Activated CD4-positive, CD25-positive, alpha-beta regulatory T cell (primary cell): ENCODE measurements at places on chromosomes 7 and 10.
A peak's percentile ranks its signal among the peaks of the same experiment; 100 is the strongest.

DNA sequence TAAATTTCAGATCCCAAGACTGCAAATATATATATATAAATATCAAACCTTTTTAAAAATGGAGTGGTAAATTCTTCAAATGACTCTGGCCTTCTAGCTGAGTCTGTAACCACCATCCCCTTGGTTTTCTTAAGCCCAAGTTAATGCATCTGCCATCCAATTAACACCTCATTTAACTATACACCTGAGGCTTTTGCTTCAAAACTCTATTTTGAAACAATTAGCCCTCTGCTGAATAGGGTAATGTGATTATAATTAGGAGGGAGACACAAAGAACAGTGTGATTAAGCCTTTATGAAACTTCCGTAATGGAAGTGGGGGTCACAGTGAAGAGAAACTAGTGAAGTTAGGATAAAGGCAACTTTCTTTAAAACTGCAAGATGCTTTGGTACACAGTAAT lies 83.6 kb downstream of the GPR37 start:
- no peak for DNase-seq

DNA sequence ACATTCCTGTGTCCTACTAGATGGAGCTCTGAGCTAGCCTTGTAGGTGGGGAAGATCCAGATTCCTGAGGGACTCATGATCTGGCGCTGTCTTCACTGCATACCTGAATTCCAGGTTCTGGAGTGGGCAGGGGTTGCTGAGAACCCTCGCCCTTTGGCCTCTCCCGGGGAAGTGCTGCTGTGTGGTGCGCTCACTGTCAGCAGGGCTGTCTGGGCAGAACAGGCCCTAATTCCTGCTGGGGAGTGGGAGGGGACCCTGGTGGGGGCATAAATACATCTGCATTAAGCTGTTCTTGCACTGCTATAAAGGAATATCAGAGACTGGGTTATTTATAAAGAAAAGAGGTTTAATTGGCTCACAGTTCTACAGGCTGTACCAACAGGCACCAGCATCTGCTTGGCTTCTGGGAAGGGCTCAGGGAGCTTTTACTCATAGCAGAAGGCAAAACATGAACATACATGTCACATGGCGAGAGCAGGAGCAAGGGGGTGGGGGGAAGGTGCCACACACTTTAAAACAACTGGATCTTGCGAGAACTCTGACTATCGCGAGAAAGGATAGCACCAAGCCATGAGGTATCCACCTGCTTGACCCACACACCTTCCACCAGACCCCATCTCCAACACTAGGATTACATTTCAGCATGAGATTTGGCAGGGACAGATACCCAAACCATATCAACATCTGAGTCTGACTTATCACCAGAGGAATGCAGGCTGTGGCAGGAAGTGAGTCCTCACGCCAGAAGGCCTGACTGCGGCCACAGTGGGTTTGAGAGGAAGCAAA lies 115.0 kb downstream of the ADCY1 start:
- no peak for DNase-seq

DNA sequence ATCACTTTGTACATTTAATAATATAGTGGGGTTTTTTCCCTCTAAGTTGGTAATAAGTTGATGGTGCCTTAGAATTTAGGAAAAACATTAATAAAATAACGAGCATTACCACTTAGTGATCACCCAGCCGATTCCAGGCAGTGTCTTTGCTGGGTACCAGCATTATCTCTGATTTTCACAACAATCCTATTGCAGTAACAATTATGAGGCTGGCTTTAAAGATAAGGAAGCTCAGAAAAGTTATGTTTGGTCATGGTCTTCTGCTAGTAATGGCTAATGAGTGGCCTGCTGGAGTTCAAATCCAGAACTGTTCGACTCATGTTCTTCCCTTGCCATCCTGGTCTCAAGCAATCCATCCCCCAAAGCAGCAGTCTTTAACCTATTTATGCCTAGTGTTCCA lies 127.9 kb downstream of the CNNM2 start:
- no peak for DNase-seq

DNA sequence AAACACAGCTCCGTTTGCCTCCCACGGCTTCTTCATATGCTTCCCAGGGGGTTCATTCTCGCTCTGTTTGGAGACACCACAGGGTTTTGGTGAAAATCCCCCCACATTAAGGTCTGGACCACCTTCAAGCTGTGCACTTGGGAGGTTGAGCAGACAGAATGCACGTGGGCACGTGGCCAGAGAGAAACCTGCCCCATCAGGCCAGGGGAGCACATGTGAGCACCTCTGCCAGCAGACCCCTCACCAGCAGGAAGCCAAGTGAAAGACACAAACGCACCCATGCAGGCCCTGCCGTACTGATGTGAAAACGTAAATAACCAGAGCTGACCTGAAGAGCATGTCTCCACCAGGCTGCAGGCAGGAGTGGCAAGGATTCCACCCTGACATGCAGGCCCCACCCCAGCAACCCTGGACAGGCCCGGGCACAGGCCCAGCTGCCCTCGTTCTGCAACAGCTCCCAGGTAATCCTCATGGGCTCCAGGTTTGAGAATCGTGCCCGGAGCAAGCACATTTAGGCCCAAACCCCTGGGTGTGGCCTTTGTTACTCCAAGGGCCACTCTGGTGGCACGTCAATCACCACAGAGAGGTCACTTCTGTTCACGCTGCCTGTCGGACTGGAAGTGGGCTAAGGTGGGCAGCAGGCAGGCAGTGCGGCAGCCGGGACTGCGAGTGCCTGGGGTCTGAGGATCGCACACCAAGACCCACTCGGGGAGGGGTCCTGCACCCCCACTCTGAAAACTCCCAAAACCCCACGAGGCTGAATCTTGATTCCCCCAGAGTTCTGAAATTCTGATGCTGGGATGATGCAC lies 184.4 kb downstream of the PTPRN2 start:
- no peak for DNase-seq

- no peak for DNase-seq
These were observed 27.7 kb upstream of the OSBPL3 start for GRCh38 chr7:25007668-25008067.

GRCh38 chr7:74083928-74084721 lies 521 bp downstream of the LIMK1 start:
- DNase-seq: peak; percentile 53

DNA sequence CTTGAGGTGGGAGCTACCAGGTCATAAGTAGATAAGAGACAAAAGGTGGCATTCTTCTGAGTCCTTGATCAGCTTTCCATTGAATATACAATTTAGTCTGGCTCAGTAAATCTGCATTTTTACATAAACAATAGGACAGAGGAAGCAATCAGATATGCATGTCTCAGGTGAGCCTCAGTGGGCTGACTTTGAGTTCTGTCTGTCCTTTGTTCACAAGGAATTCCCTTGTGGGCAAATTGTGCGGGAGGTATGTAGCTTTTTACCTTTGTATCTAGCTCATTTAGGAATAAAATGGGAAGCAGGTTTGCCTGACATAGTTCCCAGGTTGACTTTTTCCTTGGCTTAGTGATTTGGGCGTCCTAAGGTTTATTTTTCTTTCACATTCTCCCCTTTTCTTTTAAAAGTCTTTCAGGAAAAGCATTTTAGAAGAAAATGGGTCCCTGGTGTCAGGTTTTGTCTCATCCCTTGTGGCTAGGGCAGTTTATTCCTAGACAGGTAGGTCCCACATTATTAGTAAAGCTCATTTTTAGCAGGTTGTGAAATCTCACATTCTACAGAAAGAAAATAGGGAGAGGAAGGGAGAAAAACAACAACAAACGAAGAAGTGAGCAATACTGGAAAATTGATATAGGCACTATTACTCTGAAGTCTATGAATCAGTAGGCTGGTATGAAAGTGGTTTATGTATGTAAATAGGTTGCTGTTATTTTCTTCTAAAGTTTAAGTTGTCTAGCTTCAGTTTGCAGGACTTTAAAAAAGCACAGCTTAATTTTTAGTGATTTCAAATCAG lies 16.5 kb downstream of the SPAM1 start:
- DNase-seq: no peak

DNA sequence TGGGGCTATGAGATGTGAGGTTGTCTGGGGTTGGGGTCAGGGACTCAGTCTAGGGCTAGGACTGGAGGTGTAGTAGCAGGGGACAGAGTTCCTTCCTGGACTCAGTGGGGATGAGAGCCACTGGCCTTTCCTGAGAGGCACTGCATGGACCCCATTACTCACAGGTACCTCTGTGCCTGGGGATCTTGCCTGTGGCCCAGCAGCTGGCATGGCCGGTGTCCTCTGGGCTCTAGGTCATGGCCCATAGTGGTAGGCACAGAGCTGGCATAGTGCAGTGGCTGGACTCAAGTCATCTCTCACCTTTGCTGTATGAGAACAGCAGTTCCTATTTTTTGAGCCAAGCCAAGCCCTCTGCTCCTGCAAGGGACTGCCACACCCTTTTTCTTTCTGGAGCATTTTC lies 51.9 kb downstream of the NEURL1 start:
- DNase-seq: no peak

DNA sequence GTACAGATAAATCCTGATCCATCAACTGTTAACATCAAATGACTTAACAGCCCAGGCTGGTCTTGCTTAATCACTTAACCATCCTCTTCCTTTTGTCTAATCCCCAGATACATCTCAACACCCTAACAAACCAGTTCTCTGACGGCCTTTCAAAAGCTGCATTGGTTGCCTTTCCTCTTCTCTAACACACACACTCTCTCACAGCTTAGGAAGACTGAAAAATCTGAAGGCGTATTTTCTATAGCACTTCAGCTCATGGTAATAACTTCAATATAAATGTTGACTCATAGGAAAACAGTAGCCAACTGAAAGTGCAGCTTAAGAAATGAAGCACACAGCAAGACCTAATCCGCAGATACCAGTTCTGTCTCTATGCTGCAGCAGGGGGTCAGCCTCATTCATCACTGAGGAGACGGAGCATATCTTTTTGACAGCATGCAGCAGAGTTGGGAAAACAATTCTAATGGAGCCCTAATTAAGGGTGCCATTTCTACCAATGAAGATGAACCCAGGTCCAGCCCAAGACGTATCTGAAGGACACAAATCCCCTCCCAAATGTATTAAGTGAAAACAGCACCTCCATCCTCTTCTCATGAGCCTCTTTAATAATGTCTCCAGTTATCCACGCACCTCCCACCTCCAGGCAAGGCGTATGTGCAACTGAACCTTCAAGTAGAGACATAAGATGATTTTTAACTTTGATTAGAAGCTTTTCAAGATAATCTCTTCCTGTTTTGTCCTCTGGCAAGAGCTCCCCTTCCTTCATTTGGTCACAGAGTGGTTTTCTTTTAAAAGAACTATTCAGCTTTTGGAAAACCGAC lies 211.7 kb upstream of the NFE2L3 start:
- no peak for DNase-seq

DNA sequence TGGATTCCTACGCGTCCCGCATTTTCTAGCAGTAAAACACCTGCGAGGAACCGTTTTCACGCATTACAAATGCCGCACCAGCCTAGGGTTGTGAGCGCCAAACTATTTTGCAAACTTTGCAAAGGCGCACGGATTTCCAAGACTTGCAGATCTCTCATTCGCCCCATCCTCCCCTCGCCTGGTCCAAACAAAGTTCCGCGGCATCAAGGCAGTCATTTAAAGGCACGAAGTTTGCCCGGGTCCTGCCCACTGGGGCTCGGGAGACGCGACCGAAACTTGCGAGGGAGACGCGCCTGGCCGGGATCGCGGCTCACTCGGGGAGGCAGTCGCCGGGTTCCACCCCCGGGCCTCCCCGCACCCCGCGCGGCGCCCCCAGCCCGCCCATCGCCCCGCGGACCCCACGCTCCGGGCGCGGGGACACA lies 613 bp downstream of the USP6NL start:
- no peak for DNase-seq

DNA sequence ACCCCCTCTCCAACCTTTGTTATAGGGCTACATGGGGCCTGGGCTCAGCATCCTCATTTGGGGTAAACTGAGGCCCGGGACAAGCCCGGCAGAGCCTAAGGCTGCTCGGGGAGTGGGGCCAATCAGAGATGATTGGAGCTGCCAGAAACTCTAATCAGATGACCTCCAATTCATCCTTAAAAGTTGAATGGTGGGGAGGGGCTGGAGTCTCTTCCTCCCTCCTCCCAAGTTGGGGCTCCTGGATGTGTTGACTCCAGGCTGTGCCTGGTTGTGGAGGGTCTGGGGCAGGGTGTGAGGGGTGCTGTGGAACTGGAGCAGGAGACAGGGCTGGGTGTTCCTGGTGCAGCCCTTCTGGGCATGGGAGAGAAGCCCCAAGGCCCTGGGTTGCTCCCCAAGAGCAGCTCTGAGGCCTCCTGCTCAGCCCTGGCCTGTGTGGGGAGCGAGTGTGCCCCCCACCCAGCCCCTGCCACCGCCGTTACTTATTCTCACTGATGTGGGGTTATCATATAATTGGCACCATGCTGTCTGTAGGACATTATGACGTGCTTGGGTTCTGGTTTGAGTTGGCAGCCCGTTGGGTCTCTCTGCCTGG lies 2.2 kb downstream of the BHLHA15 start:
- DNase-seq: no peak

DNA sequence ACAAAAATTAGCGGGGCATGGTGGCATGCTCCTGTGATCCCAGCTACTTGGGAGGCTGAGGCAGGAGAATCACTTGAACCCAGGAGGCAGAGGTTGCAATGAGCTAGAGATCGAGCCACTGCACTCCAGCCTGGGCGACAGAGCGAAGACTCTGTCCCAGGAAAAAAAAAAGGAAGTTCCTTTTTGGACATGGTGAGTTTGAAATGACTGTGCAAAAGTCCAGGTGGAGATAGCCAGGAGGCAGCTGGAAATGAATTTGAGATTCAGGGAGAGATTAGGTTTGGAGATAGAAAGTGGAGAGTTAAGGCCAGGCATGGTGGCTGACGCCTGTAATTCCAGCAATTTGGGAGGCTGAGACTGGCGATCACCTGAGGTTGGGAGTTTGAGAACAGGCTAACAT lies 139.1 kb downstream of the MARCHF5 start:
- DNase-seq: no peak

GRCh38 chr10:18216482-18216881 lies 76.3 kb downstream of the CACNB2 start:
- DNase-seq: no peak

- DNase-seq: no peak
These were observed 18.9 kb downstream of the PODXL start for GRCh38 chr7:131537571-131537978.

DNA sequence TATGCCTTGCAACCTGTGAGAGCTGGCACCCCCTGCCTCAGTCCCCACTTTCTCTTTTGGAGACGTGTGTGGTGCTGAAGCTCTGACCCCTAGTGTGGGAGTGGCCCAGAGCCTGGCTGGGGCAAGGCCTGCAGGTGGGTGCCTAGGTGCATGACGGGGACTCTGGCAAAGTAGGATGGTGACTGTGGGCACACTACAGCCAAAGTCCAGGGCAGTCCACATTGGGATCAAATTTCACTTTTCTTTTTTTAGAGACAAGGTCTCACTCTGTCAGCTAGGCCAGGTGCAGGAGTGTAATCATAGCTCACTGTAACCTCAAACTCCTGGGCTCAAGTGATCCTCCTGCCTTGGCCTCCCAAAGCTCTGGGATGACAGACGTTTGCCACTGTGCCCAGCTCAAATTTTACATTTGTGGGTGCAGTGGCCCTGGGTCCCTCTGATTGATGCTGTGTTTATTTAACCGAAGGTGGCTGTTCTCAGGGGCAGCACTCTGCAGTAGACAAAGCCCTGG lies 52.3 kb downstream of the NEURL1 start:
- DNase-seq: no peak

- no peak for DNase-seq
These were observed 106.7 kb upstream of the ODAD2 start for GRCh38 chr10:28105561-28105960.

GRCh38 chr7:137546671-137547070 lies 203.1 kb upstream of the PTN start:
- DNase-seq: no peak

- DNase-seq: no peak
These were observed 148.8 kb downstream of the CHN2 start for GRCh38 chr7:29343399-29343798.
